ENCODE measurements at places on chromosomes 6 and 20.
A peak's percentile ranks its signal among the peaks of the same experiment; 100 is the strongest.

GRCh38 chr20:55095745-55096400 is 620.5 kb downstream of the DOK5 start:
- no peak for DNase-seq

DNA sequence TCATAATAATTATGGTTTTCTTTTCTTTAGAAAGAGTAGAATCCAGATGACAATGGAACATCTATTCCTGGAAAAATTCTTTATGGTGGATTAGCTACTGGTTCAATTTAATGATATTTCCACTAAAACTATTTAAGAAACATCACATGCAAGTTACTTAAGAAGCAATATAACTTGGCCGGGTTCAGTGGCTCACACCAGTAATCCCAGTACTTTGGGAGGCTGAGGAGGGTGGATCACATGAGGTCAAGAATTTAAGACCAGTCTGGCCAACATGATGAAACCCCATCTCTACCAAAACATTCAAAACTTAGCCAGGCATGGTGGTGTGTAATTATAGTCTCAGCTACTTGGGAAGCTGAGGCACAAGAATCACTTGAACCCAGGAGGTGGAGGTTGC is 65.9 kb upstream of the SMLR1 start:
- no peak for DNase-seq

DNA sequence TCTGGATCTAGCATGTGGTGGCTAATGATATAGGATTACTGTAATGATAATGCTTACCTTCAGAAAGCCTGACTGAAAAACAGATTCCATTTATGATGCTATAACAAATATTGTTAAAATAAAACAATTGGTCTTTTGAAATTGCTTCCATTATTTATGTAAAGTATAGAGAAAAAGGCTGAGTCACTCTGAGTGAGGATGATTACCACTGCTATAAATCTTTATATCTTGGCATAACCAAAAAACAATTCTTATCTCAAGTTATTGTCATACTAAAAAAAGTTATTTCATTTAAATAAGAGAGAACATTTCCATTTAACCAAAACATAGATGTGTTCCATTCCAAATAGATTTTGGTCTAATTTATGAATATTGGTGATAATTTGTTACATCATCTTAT is 53.0 kb upstream of the DST start:
- DNase-seq: no peak

GRCh38 chr6:134593887-134594286 is 276.0 kb upstream of the SGK1 start:
- no peak for DNase-seq

- no peak for DNase-seq
Measured at GRCh38 chr6:142377497-142377848, 75.7 kb downstream of the ADGRG6 start.

GRCh38 chr6:158031381-158032353 is 50.0 kb downstream of the SYNJ2 start:
- DNase-seq: peak; percentile 83

GRCh38 chr20:40863355-40863919 is 165.2 kb upstream of the TOP1 start:
- DNase-seq: no peak

- no peak for DNase-seq
Measured at GRCh38 chr20:37395921-37396415, 50.0 kb downstream of the SRC start.

DNA sequence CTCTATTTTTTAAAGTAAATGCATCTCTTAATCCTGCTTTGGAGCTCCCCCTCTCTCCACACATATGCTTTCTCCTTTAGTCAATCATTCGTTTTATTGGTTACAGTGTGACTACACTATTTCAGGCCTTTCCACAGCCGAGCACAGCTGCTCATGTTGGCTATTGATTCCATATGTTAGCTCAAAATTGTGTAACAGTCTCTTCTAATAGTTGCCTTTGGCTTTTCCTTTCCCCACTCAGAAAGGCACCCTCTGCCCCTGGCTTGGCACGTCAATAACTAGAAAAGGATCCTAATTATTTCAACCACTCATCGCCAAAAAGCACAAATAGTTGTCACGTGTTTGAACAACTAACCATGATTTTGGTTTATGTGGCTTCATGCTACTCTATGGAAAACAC is 410.3 kb upstream of the SLC35B3 start:
- no peak for DNase-seq

DNA sequence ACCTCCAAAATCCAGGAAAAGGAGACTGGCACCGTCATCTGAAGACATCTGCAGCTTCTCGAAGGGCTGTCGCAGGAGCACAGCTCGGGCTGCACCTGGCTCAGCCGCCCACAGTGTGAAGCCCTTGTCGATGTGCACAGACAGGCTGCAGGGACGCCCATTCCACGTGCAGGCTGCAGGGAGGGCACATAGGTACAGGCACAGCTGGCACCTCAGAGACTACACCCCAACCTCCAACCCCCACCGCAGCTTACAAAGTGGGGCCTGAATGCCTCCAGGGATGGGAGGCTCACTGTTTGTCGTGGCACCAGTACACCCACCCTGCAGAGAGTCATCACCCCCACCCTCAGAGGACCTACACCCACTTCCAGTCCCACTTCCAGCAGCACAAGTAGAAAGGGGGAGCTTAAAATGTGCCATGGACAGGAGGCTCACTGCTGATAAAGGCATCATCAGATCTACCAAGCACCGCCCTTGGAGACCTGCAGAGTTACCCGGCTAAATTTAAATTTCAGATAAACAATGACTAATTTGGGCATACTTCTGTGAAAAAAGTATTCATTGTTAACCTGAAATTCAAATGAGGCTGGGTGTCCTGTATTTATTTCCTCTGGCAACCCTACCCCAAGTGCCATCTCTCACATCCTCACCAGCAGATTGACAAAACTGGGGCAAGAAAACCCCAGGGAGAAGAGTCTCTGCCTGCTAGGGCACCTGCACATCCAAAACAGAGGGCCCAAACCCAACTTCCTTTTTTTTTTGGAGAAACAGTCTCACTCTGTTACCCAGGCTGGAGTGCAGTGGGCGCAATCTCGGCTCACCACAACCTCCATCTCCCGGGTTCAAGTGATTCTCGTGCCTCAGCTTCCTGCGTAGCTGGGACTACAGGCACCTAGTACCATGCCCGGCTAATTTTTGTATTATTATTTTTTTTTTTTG is 7.7 kb upstream of the CDK5RAP1 start:
- DNase-seq: no peak

DNA sequence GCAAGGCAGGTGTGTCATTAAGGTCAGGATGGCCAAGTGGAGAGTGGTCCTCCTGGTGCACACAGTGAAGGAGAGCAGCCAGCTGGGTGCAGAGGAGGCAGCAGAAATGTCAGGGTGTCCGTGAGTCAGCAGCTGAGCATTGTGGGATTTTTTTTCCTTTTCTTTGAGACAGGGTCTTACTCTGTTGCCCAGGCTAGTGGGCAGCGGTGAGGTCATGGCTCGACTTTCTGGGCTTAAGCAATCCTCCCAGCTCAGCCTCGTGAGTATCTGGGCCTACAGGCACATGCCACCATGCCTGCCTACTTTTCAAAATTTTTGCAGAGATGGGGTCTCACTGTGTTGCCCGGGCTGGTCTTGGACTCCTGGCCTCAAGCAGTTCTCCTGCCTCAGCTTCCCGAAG is 16.0 kb downstream of the ARID1B start:
- DNase-seq: no peak

- no peak for DNase-seq
Measured at GRCh38 chr20:1915725-1916124, 20.5 kb downstream of the SIRPA start.

GRCh38 chr20:50295762-50296449 is 105.3 kb downstream of the CEBPB start:
- no peak for DNase-seq

DNA sequence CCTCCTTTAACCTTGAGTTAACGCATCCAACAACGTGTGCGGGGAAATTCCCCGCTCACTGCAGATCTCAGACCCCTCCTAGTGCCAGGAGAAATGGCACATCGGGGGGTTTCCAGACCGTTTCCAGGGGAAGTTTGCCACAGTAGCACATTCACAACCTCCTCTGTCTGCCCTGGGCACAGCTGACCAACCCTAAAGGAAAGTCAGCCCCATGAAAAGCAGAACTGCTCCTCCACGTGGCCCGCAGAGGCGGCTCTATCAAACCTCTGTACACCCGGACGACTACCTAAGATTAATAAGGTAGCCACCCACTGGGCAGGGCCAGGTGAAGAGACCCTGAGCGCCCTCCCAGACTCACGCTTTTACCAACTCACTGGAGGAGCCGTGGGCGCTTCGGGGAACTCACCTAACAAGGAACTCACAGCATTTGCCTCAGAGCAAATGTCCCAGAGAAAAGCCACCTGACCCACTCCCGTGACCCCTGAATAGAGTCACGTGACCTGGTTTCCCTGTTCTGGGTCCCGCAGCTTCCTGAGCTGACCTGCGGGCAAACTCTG is 93.1 kb downstream of the PRND start:
- DNase-seq: no peak

- DNase-seq: no peak
Measured at GRCh38 chr20:22449188-22449973, 135.0 kb downstream of the FOXA2 start.

DNA sequence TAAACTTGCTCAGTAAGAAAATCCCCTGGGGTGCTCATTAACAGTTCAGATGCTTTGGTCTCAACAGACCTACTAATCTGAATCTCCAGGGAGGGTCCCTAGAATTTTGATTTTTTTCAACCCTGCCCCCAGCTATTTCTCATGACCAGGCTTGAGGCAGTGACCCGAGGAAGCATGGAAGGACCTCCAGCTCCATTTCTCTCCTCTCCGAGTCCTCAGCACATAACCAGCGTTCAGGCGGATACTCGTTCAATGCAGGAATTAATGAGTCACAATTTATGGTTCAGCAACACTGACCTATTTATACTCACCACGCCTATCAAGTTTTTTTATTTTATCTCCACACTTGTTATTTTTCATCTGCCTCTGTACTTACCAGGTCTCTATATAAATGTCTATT is 369.2 kb upstream of the CDH4 start:
- DNase-seq: no peak

DNA sequence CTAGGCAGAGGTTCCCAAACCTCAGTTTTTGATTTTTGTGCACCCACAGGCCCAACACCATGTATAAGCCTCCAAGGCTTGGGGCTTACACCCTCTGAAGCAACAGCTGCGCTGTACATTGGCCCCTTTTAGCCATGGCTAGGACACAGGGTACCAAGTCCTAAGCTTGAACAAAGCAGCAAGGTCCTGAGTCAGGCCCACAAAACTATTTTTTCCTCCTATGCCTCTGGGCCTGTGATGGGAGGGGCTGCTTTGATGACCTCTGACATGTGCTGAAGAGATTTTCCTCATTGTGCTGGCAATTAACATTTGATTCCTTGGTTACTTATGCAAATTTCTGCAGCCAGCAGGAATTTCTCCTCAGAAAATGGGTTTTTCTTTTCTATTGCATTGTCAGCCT is 262.2 kb upstream of the CEP162 start:
- no peak for DNase-seq

DNA sequence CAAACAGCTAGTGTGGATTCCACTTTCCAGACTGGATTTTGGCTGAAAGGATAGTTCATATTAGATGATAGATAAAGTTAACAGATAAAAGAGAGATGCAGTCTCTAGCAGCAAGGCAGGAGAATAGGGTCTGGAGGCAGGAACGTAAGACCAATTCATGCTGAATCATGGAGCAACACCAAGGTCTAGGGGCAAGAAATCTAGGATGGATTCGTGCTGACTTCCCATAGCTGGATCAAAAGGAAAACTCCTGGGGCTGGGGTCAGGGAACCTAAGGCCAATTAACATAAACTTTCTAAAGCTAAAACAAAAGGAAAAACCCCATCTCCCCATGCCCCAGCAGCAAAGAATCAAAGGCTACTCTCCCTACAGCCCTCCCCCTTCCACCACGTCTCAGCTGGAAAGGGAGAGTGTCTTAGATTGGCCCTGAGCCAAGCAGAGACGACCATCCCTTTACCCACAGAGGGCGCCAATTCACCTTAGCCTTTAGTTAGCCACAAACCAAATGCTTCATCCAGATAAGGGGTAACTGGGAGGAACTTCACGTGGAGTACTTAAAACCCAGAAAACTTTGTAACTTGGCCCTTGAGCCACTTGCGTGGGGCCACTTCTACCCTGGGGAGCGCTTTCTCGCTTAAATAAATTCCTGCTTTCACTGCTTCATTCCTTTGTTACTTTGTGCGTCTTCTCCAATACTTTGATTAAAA is 7.6 kb downstream of the TREM1 start:
- DNase-seq: peak; percentile 22

GRCh38 chr6:22025468-22026163 is 271.2 kb downstream of the PRL start:
- peak; percentile 29 for DNase-seq

DNA sequence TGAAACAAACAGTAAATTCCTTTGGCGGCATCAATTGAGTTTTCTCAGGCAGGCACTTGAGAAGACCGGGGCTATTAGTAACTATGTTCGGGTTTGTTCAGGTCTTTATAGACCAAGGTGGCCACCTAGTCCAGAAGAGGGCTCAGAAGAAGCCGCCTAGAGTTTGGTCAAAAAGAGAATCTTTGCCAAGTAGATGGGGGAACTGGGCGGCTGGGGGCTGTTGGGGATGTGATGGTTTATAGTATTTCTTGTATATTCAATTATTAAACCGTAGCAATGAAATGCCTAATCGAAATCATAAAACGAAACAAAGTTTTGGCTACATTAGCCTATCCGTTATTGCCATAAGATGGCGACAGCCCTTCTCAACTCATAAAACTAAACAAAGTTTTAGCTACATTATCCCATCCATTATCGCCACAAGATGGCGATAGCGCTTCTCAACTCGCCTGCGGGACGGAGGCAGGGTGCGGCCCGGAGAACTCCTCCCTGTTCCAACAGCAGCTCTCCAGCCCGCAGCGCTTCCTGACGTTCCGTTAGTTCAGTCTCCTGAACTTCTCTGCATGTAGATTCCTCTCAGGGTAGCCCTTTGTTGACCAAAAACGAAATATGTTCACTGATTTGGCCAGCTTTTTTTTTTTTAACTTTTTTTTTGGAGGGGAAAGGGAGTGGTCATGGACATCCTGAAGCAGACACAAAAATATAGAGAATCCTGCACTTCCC is 120.5 kb upstream of the PRSS16 start:
- DNase-seq: peak; percentile 89

DNA sequence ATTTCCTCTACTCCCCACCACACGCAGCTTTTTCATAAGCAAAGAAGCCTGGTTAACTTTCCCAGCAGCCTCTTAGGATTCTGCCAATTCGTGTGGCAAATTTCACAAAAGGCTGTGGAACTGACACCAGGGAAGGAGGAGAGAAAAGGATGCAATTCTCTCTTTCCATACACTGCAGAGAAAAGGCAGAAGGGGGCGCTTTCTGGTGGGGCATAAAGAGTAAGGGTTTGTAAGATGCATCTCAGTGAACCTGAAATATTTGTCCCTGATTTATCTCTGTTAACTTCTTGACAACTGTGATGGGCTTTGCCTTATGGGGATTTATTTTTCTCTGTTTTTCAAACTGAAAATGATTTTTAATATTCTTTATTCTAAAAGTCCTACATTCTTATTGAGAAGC is 45.5 kb upstream of the GLP1R start:
- DNase-seq: no peak

DNA sequence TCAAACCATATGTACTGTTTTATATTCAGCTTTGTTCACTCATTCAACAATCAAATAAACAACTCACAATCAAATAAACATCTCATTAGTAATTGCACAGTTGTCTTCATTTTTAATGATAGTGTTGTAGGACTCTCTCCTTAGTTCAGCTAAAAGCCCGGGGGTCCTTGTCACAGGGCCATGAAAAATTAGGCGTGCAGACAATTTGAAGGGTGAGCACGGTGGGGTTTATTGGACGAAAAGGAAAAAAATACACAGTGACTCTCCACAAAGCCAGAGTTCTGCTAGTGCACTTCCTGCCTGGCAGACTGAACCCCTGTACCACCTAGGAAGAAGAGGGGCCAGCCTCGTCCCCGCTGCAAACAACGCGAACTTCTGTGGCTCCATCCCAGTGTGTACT is 257.6 kb upstream of the FLRT3 start:
- DNase-seq: no peak

Measured in HFFc6 (cell line).